ENCODE measurements at places on chromosomes 5 and 9.

GRCh38 chr5:88897748-88898147 is 14.8 kb upstream of the MEF2C start:
- H3K36me3 ChIP-seq = no peaks in the 10 kb centered on the region
- H3K4me3 ChIP-seq = no peak overlapping the region
- H3K4me1 ChIP-seq = no peaks in the 10 kb centered on the region
- DNase-seq = no peak

DNA sequence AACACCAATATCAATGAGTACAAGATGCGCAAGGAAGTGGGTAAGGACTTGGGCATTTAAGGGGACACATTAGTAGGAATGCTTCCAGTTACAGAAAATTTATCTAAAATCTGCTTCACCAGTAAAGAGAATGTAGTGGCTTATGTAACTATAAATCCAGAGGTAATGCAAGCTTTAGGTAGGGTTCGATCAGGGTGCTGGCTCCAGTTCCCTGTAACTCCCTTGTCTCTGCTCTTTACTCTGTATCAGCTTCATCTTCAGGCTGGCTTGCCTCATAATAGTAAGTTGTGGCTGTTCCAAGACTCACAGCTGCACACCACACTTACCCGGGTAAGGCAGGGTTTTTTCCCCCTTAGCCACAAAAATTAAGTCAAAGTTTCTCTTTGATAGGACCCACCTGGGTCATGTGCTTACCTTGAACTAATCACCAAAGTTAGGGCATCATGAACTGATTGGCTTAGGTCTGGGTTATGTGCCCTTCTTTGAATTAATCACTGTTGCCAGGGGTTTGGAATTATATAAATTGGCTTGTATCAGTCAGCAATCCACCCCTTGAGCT is 35.5 kb downstream of the ARHGEF37 start:
- peak overlapping the region; percentile 53 for H3K27ac ChIP-seq
- peak; percentile 79 for DNase-seq
- peaks cover 34% of the 10 kb centered on the region for H3K4me1 ChIP-seq
- no peak overlapping the region for H3K4me3 ChIP-seq
- no peaks in the 10 kb centered on the region for H3K27me3 ChIP-seq
- no peaks in the 10 kb centered on the region for H3K36me3 ChIP-seq

- no peaks in the 10 kb centered on the region for H3K36me3 ChIP-seq
- no peaks in the 10 kb centered on the region for H3K27me3 ChIP-seq
- H3K4me1 ChIP-seq = no peaks in the 10 kb centered on the region
- no peak for DNase-seq
These were observed 41.0 kb upstream of the HCN1 start for GRCh38 chr5:45737153-45737552.

DNA sequence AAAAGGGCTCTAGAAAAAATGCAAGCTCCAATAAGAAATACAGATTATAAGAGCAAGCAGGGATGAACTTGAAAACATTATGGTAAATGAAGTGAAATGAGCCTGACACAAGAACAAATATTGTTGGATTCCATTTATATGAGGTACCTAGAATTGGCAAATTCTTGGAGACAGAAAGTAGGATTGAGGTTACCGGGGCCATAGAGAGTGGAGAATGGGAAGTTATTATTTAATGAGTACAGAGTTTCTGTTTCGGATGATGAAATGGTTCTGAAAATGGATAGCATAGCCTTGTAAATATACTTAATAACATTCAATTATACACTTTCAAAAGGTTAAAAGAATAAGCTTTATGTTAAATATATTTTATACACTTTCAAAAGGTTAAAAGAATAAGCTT is 75.6 kb upstream of the SLC12A2 start:
- H3K36me3 ChIP-seq = no peaks in the 10 kb centered on the region
- no peaks in the 10 kb centered on the region for H3K4me1 ChIP-seq
- no peak overlapping the region for H3K27ac ChIP-seq
- no peak for DNase-seq
- no peaks in the 10 kb centered on the region for H3K27me3 ChIP-seq
- no peak overlapping the region for H3K4me3 ChIP-seq

DNA sequence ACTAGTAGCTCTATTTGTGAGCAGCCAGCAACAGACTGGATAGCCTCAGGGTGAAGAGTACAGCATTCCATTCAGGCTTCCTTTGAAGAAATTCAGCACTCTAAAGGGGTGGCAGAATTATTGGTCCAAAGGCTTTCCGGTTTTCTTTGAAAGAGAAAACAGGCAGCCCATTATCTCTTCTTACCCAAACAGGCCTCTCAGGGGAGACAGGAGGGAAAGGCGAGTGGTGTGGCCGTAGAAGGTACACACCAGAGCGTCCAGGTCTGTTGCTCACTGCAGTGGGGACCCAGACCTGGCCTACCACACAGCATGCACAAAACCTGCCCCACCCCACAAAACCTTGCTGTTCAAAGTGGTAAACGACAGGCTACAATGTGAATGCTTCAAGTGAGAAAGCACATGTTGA is 83.3 kb downstream of the ZNF608 start:
- no peak for DNase-seq
- no peaks in the 10 kb centered on the region for H3K27me3 ChIP-seq
- H3K36me3 ChIP-seq = no peaks in the 10 kb centered on the region
- H3K27ac ChIP-seq = no peak overlapping the region
- no peak overlapping the region for H3K4me3 ChIP-seq

GRCh38 chr9:78566521-78566920 is 269.6 kb downstream of the PSAT1 start:
- H3K4me3 ChIP-seq = no peak overlapping the region
- H3K36me3 ChIP-seq = no peaks in the 10 kb centered on the region
- no peaks in the 10 kb centered on the region for H3K27me3 ChIP-seq
- no peak for DNase-seq
- H3K4me1 ChIP-seq = no peaks in the 10 kb centered on the region
- H3K27ac ChIP-seq = no peak overlapping the region

DNA sequence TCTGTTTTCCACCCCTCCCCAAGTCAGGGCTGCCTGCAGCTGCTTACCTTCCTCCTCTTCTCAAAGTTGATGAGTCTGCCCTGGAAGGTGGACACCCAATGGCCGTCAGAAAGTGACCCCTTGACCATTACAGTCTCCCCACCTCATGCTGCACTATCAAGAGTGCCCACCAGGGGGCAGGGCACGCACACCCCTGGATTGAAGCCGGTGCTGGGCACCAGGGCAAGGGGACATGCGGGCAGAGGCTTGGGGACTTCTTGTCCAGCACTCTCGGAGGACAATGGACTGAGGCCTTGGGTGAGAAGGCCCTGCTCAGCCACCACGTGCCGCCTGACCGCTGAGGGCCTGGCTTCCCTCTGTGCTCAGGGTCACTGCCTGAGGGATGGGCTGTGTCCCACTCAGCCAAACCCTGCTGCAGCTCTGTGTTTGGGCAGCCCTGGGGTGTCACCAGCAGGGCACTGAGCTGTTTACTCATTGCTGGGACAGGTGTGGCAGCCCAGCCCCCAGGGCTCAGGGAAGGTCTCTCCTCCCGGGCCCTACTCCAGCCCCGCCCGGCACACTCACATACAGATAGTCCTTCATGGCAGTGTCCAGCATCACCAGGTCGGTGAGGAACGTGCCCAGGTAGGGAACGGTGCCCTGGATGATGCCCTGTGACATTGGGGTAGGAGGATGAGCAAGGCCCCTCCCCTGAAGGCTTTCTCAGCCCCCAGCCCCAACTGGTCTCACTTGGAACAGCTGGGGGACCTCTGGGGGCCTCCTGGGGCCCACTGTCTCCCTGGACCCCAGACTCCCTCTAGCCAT is 17.7 kb downstream of the RALGDS start:
- no peak overlapping the region for H3K27ac ChIP-seq
- no peaks in the 10 kb centered on the region for H3K27me3 ChIP-seq
- no peaks in the 10 kb centered on the region for H3K4me1 ChIP-seq
- no peak overlapping the region for H3K4me3 ChIP-seq
- DNase-seq = peak; percentile 46

DNA sequence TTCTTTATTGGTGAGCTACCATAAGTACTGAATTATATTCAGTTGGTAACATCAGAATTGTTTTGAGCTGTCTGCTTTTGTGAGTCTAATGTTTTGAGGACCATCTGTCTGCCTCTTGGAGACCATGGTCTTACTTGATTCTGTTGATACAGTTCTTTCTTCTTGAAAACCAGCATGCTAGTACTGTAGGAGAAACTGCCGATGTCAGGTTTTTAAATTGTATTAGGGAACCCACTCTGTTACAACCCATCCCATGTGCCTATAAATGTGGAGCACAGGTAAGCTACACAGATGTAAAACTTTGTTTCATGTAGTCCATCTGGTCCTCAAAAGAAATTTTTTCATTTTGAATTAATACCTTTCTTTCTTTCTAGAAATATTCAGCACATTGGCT is 103.4 kb upstream of the DMRTA1 start:
- H3K27me3 ChIP-seq = no peaks in the 10 kb centered on the region
- H3K36me3 ChIP-seq = no peaks in the 10 kb centered on the region
- H3K4me1 ChIP-seq = no peaks in the 10 kb centered on the region
- DNase-seq = no peak
- H3K27ac ChIP-seq = no peak overlapping the region

DNA sequence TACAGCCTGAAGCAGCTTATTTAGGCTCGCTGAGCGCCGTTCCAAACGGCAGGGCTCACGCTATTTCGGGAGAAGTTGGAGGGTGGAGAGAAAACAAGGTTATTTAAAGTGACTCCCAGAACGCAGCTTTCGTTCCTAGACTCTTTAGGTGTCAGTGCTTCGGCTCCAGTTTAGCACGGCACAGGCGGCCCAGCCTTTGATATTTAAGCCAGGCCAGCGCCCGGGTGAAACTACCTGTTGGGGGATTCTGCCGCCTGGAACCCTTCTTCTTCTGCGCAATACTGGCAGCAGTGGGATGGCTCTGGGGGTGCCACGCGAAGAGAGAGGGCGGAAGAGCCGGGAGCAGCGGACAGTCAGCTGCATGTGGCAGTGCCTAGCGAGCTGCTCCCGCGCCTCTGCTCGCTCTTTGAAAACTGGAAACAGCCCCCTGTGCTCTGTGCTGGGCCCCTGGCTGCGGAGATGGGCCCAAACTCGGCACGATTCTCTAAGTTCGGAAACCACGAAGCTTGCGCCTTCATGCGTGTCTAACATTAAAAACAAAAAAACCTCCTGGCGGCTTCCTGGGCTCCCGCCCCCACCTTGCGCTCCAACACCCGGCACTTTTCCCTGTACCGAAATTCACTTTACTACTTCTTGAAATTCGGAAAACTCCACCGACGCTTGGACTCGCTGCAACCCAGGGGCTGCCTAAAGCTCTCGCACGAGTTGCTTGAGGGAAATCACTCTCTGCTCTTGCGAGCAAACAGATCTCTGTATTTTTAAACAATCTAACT is 34.6 kb upstream of the NFIB start:
- no peak for DNase-seq
- no peak overlapping the region for H3K27ac ChIP-seq
- no peaks in the 10 kb centered on the region for H3K27me3 ChIP-seq
- H3K4me3 ChIP-seq = no peak overlapping the region
- no peaks in the 10 kb centered on the region for H3K36me3 ChIP-seq
